Epithelial cell of alveolus of lung (primary cell): ENCODE measurements at places on chromosomes 6 and 20. TPM values are rescaled to one million over a fixed set of nuclear protein-coding genes. Genes with fewer than 3 reads are reported as not detected.

Gene BMP2
- 11.2 and 22.0 TPM in 2 replicates for total RNA-seq

Gene RAMACL
- total RNA-seq: 0.26 and 0.96 TPM in 2 replicates

Gene HUS1B
- total RNA-seq: 0.40 and 0.91 TPM in 2 replicates

Gene DEF6
- 2.5 and 2.7 TPM in 2 replicates for total RNA-seq

Gene NKAIN4
- 3.7 TPM in 1 of 2 replicates, not detected in the other for total RNA-seq

Gene BPI
- total RNA-seq: 0.13 and 3.2 TPM in 2 replicates

Gene TNXB
- 0.52 and 34.1 TPM in 2 replicates for total RNA-seq

Gene SAMD3
- 0.39 TPM in 1 of 2 replicates, not detected in the other for total RNA-seq

Gene RBM24
- total RNA-seq: 5.6 and 6.1 TPM in 2 replicates

Gene FOXQ1
- 0.39 and 4.9 TPM in 2 replicates for total RNA-seq

Gene WFDC12
- total RNA-seq: not detected in 2 replicates

Gene PACSIN1
- not detected in 2 replicates for total RNA-seq

Gene NHSL1
- total RNA-seq: 15.1 and 22.0 TPM in 2 replicates

Gene ADIG
- total RNA-seq: not detected in 2 replicates

Gene SGK2
- total RNA-seq: not detected in 2 replicates

Gene GTF2H4
- total RNA-seq: 12.3 and 22.7 TPM in 2 replicates

Gene PRRT1
- 0.78 and 6.7 TPM in 2 replicates for total RNA-seq

Gene CCN6
- not detected in 2 replicates for total RNA-seq

Gene PRSS35
- 1.6 and 3.7 TPM in 2 replicates for total RNA-seq
